ENCODE measurements at places on chromosomes 1 and 21.

- no peak for DNase-seq
These were observed 20.4 kb downstream of the PRMT6 start for GRCh38 chr1:107076841-107077240.

DNA sequence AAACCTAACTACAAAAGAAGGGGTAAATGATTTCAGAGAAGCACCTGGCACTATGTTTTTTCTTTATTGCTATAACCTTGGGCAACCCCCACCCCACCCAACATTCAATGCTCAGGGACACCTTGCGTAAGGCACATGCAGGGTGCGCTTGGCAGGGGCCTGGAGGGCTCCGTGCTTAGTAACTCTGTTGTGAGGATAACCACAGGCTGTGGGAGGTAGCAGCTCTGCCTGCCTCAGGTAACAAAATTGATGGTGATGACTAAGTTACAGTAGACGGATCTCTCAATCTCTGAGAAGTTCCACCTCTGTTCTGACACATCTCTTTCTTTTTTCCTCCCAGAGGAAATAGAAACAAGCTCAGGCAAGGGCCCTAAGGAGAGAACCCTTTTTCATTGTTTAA lies 8.7 kb upstream of the CCN1 start:
- DNase-seq = no peak

GRCh38 chr1:64550510-64550909 lies 80.6 kb downstream of the CACHD1 start:
- no peak for DNase-seq

DNA sequence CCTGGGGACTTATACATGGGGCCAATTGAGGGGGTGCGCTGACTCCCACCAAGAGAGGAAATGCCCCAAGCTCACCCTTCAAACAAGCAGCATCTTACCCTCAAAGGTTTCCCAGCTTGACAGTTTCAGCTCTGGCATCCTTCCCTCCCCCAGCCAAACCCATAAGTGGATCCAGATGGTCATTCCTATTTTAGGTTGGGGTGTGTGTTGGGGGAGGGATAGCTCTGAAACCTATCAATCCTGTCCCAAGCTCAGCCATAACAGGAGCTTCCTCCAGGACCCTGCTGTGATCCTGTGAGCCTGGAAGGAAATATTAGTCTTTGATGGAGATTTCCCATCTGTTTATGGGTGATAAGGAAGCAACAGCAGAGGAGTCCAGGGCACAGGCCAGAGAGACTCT lies 3.4 kb upstream of the TMEM222 start:
- DNase-seq = no peak

- DNase-seq = no peak
These were observed 52.2 kb downstream of the YARS1 start for GRCh38 chr1:32764826-32765569.

- DNase-seq = no peak
These were observed 19.9 kb downstream of the ALDH9A1 start for GRCh38 chr1:165678509-165678908.
